Esophagus muscularis mucosa (tissue), 4 donors: ENCODE measurements at places on chromosomes 7 and 10. TPM values are rescaled to one million over a fixed set of nuclear protein-coding genes. Genes with fewer than 3 reads are reported as not detected.

VCL gene
- 452 TPM for total RNA-seq

- no peaks in the 10 kb centered on the region for H3K27me3 ChIP-seq
- H3K27ac ChIP-seq: no peak overlapping the region
- H3K4me3 ChIP-seq: no peak overlapping the region
- H3K4me1 ChIP-seq: no peaks in the 10 kb centered on the region
Measured at GRCh38 chr10:125699562-125700143, 16.7 kb upstream of the TEX36 start.

DNA sequence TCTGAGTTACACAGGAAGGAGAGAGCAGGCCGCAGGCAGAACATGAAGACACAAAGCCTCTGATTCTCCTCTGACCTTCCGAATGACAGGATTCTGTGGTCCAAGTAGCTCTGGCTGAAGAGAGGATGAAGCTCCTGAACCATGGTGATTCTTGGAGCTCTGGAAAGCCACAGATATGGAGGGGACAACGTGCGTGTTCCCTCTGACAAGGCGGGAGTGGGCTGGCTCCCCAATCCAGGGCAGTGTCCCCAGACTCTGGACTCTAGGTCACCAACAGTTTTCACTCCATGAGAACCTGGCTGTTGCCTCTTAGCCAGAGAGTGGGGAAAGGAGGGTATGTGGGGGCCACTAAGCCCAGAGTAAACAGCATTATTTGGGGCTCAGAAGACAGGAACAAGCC, 7.4 kb upstream of the TRPV6 start:
- DNase-seq: no peak
- no peaks in the 10 kb centered on the region for H3K36me3 ChIP-seq
- no peaks in the 10 kb centered on the region for H3K4me1 ChIP-seq
- no peaks in the 10 kb centered on the region for H3K27me3 ChIP-seq

CDH23 gene
- 29.6 TPM for total RNA-seq

DNA sequence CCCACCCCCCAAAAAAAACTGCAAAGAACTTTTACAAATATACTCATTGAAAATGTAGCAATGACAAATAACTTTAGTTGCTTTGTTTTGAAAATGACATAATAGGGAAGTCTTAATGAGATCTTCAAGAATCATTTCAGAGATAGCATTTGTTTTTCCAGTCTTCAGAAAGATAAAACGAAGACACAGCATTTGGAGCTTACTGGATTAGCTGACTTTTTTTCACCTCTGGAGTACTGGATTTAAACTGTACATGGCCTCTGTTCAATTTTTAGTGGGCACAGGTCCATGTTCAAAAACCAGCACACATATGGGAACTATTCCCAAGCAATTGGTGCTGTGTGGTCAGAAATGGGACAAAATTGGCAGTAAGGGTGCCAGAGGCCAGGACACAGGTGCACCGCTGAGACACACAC, 3.9 kb downstream of the RAB11FIP2 start:
- H3K27ac ChIP-seq: no peak overlapping the region
- peaks cover 71% of the 10 kb centered on the region for H3K4me1 ChIP-seq
- no peaks in the 10 kb centered on the region for H3K27me3 ChIP-seq
- H3K36me3 ChIP-seq: no peaks in the 10 kb centered on the region
- no peak for DNase-seq
